ENCODE measurements at places on chromosomes 2 and 18.

DNA sequence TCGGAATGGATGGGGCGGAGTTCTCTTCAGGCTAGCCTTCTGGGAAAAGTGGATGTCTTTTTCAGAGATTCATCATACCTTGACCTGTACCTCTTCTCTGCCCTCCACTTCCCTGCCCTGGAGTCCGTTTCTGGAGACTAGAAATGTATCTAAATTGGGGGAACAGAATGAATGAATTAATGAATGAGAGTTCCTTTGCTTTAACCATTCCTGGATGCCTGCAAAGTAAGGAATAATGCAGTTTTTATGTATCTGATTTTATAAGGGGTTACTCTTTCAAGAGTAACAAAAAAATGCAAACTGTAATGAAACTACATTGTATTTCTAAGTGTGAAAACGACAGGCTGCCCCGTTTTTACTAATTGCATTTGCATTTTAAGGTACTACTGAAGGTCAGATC, 2.0 kb downstream of the SOWAHC start:
- DNase-seq = no peak

- DNase-seq = no peak
Observed at GRCh38 chr2:143422681-143423080, 293.5 kb downstream of the ARHGAP15 start.

DNA sequence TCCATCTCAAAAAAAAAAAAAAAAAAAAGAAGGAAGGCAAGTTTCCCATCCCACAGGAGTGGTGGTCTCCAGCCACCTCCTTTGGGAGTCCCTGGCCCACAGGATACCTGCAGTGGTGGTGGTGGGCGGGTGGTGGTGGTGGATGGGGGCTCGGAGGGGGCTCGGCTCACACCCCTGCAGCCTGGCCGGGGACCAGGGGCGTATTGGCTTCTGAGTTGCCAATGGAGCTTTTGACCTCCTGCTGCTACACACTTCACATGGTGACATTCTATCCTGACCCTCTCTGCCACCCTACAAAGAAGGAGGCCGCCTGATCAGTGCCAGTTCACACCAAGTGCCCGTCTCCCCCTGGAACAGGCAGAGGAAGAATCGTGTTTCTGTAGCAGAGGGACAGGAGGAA, 119.6 kb downstream of the NFATC1 start:
- no peak for DNase-seq

DNA sequence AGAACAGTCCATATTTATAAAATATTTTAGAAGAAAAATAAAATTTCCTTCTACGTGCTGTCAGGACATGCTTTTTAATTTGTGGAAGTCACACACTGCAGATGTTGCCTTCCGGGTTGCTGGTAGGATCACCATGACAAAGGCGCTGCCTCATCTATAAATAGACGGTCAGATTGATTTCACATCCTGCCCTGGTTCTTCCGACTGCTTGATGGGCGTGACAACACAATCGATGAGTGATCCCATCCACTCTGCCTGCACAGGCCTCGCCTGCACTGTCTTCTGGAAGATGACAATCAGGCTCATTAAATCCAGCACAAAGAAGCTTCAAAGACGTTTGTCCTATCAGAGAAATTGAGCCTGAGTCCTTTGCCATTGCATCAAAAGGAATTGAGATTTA, 318.9 kb upstream of the TRIB2 start:
- no peak for DNase-seq

- DNase-seq = no peak
Observed at GRCh38 chr2:57962861-57963260, 83.7 kb upstream of the VRK2 start.

GRCh38 chr2:38154395-38154794, 78.4 kb upstream of the CYP1B1 start:
- DNase-seq = no peak

DNA sequence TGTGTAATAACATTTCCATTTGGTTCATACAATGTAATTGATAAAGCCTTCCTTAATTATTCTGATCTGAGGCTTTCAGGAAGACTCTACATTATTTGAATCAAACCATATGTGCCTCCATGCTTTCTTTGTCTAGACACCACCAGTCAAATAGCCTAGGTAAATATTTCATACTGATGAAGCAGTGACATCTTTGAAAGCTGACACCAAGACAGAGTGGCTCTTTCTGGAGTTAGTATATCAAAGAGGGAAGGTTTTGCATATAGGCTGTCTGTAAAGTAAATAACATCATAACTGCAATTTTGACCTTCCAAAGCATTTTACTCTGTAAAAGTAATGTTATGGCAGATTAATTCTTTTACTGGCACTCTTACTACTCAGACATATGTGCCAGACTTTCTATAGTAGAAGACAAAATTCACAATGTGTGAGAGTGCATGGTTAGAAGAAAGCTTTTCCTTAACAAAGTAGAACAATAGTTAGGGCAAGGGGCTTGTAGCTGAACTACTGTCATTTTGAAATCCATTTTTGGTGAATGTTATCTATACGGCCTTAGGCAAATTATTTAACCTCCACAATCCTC, 177.3 kb downstream of the ERBB4 start:
- no peak for DNase-seq

DNA sequence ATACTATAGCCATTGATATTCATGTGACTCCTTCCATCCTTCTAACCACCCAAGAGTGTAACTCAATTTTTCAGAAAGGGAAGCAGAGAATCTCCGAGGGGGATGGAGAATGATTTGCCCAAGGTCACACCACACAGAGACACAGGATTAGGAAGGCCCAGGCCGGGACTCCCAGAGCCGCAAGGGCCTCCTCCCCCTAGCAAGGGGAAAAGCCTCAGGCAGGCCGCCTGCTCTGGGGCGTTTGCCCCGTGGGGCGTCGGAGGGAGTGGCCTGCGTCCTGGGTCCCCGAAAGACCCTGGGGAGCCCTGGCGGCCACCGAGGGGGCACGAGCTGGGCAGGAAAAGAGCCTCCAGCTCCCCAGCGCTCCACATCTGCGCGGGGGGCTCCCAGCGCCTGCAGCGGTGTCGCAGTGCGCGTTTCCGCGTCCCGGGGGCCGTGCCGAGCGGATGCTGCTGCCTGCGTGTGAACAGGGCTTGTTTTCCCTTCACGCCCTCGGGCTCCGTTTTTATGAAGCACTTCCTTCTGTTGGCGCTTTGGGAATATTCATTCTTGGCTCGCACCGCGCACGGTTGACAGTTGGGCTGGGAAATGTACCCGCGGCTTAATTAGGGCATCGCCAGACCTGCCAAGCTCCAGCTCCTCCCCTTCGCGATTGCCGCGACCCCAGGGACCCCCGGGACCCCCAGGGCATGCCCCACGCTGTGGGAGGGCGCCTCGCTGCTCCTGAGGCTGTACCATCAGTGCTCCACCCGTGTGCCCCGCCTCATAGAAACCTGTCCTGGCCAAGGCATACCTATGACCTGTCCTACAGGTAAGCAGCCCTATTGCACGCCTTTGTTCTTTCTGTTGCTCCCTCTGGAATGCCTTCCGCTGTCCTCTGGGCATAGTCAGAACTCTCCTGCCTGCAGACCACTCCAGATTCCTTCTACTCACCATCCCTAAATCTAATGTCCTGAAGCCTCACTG, 158.9 kb upstream of the GLI2 start:
- DNase-seq = peak; percentile 87

GRCh38 chr18:28193177-28193778, 16.3 kb upstream of the CDH2 start:
- DNase-seq = no peak

GRCh38 chr2:44825702-44826101, 115.8 kb upstream of the SIX3 start:
- no peak for DNase-seq

- peak; percentile 54 for DNase-seq
Observed at GRCh38 chr2:218658671-218659257, 659 bp downstream of the ZNF142 start.

- DNase-seq = no peak
Observed at GRCh38 chr2:145258903-145259579, 739.1 kb upstream of the ZEB2 start.

DNA sequence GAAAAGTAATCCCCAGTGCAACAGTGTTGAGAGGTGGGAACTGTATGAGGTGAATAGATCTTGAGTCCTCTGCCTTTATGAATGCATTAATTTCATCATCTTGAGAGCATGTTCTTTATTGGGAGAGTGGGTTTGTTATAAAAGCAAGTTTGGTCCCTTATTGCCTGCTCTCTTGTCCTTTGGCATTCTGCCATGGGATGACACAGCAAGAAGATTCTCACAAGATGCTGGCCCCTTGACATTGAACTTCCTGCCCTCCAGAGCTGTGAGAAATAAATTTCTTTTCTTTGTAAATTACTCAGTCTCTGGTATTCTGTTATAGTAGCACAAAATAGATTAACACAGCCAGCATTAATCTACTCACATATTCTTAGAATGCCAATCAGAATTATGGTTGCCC, 108.6 kb downstream of the EHBP1 start:
- no peak for DNase-seq

DNA sequence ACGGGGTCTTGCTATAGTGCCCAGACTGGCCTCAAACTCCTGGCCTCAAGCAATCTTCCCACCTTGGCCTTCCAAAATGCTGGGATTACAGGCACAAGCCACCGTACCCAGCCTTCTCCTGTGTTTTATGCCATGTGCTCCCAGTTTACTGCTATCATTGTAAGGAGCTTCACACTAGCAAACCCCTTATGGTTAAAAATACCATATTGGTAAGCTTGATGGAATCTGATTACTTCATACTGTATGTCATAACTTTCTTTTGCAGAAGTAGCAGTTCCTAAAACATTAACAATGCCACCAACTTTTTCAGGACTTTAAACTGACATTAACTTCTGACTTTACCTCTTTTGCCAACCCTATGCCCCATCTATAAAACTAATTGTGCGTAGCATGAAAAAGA, 36.2 kb downstream of the HAT1 start:
- no peak for DNase-seq

GRCh38 chr18:6039055-6039454, 143.7 kb upstream of the TMEM200C start:
- DNase-seq = no peak

- no peak for DNase-seq
Observed at GRCh38 chr2:37919631-37920032, 5.5 kb upstream of the RMDN2 start.

- no peak for DNase-seq
Observed at GRCh38 chr2:222739939-222740338, 68.5 kb downstream of the MOGAT1 start.

GRCh38 chr2:55408918-55409868, 10.5 kb downstream of the CCDC88A start:
- no peak for DNase-seq

DNA sequence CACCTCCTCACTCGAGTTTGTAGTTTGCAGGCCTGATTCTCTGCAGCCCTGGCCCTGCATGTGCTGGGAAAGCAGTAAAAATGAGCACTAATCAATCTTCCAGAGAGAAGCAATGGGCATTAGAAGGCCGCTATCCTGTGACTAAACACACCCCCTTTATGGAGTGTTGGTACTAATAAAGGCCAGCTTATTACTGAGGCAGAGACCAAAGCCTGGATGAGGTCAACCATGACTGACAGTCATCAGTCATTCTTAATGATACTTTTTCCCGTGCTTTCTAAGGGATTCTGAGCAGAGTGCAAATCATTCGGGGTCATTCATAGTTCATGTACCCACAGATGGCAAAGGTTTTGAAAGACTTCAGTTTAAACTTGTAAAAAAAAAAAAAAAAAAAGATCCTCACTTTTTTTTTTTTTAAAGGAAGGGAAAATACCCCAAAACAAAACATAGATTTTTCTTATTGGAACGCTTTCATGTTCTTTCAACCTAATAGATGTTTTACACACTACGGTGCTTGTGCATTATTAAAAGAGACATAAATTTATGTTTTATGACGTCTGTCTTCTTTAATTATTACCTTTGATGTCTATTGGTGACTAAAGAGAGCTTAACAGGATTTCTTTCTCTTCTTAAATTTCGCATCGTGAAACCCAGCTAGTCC, 13.2 kb downstream of the TSHZ1 start:
- peak; percentile 21 for DNase-seq

GRCh38 chr2:81194581-81194980, 890.0 kb upstream of the LRRTM1 start:
- DNase-seq = no peak

DNA sequence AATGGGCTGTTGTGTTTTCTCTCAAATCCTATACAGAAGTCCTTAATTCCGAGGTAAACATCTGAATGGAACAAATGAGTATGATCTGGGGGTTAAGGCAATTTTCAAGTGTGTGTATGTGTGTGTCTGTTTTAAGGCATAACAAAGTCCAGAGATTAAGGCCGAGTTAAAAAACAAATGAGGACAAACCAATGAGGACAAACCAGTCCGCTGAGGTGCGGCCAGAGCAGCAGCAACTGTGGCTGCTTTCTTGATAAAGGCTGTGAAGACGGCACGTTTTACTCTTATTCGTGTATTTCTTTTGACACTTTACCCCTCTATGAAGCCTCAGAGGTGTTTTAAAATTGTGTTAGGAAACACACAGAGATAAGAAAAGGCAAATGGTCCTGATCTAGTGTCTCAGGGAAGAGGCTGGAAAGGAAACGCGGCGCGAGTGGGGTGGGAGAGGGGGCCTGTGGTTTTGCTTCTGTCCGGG, 495 bp upstream of the GULP1 start:
- no peak for DNase-seq

DNA sequence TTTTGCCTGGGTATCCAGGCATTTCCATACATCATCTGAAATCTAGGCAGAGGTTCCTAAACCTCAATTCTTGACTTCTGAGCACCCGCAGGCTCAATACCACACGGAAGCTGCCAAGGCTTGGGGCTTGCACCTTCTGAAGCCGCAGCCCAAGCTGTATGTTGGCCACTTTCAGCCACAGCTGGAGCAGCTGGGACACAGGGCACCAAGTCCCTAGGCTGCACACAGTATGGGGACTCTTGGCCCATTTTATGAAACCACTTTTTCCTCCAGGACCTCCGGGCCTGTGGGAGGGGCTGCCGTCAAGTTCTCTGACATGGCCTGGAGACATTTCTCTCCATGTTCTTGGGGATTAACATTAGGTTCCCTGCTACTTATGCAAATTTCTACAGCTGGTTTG, 52.0 kb upstream of the POLE4 start:
- no peak for DNase-seq

DNA sequence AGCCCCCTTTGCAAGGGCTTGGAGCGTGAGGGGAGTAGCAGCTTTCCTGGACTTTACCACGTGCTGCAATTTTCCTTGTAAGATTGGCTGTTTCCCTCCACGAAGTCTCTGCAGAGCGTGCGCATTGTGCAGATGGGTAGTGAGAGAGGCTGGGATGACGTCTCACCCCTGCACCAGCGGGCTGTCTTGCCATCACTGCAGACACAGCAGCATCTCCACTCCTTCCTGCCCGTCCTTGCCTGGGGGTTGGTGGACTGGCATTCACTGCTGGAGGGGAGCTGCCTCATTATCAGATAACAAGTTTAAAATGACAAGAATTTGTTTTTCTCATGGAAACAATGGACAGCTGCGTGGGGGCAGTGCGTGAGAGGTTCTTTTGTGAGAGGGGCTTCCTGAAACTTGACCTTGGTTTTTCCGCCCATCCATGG, 45.3 kb upstream of the HS6ST1 start:
- DNase-seq = no peak

GRCh38 chr2:101830555-101830954, 133.0 kb downstream of the MAP4K4 start:
- DNase-seq = no peak

- no peak for DNase-seq
Observed at GRCh38 chr2:217972490-217972889, 30.3 kb downstream of the TNS1 start.

All from spinal cord (tissue), 10 donors.